ENCODE measurements at places on chromosomes 5 and 9.

- no peak for DNase-seq
These were observed 2.2 kb downstream of the RACK1 start for GRCh38 chr5:181241393-181241975.

DNA sequence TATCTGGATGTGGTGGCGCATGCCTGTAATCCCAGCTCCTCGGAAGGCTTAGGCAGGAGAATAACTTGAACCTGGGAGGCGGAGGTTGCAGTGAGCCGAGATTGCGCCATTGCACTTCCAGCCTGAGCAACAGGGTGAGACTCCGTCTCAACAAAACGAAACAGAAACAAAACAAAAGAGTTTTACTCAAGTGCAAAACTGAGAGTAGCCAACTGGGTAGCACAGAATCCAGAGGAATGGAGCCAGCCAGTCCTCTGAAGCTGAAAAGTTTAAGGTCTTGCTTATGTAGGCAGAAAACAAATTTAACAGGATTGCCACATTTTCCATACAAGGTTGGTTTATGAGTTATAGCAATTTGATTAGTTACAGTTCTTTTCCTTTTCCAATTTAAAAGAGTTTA lies 32.0 kb downstream of the SPIN1 start:
- no peak for DNase-seq

DNA sequence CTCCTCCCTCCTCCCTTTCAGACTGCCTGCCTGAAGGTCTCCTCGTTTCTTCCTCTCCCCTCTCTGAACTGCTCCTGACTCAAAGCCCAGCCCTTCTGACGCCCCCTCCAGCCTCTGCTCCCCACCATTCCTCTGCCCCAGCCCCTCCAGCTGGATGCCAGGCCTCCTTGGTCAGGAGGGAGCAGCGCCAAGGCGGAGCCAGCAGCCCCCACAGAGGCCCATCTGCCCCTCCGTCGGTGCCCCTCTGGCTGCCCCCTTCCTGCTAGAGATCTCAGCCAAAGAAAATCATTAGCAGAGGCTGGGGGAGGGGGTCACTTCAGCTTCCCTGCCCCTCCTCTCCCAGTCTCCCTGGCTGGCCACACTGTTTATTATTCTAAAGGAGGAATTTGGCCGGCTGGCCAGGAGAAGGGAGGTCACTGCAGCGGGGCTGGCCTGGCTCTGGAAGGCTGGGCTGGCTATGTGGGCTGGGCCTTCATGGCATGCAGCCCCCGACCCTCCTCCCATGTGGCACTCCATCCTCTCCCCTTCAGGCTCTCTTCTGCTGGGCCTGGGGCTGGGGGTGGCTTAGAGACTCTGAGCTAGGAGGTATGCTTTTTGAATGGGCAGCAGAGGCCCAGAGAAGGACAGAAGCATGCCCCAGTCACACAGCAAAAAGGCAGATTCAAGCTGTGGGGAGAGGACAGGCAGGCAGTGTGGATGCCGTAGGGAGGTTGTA lies 16.9 kb downstream of the PDGFRB start:
- DNase-seq: no peak

GRCh38 chr9:130138791-130139190 lies 33.4 kb upstream of the NCS1 start:
- DNase-seq: no peak

DNA sequence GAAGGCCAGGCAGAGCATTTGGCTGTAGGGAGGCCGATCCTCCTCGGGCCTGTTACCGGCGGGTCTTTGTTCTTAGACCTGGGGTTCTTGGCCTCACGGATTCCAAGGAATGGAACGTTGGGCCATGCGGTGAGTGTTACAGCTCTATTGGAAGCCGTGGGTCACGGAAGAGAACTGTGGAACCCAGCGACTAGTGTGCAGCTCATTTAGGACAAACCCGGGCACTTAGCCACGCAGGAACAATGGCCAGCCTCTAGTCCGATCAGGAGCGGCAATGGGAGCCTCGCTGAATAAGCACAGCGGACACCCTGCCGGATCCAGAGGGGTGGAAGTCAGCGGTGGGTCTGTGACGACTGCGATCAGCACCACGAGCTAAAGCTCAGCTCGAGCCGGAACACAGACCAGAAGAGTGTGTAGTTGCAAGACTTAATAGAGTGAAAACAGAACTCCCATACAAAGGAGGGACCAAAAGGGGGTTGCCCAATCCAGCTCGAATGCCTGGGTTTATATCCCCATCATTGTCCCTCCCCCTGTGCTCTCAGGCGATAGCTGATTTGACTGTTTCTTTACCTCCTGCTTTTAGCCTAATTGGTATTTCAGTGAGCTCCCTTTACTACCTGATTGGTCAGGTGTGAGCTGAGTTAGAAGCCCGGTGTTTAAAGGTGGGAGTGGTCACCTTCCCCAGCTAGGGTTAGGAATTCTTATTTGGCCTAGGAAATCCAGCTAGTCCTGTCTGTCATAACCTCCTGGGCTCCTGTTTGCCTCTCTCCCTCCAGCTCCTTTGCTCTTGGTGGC lies 53.7 kb upstream of the RPL26L1 start:
- DNase-seq: no peak

DNA sequence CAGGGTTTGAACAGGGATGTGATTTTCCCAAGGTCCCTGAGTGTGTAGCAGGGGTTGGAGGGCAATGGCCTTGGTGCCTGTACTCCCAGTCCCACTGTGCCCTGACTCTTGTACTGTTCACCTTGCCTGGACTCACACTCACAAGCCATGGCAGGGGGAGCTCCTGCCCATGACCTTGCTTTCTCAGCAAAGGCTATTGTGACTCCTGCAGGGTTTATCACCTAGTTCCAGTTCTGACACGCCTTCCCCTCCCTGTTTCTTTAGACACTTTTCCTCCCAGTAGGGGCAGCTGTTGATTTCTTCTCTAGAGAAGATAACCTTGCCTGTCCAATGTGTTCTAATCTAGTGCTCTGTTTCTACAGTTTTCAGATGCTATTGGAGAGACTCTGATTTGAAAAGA lies 139.5 kb downstream of the FSTL4 start:
- DNase-seq: no peak

DNA sequence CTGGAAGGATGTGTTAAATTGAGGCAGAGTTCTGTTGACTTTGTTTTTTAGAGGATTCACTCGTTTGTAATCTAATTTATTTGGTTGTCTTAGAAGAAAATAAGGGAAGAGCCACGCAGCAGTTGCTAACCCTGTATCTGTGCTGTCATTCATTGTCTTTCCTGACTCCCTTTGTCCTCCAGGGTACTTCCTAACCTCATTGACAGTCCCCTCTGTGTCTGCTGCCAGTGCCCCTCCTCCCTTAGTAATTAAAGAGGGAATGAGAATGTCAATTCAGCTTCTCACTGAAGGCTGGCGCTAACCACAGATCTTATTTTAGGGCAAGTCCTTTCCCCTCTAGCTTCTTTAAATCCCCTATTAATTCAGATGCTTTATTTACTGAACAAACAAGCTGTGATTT lies 84.0 kb downstream of the MAST4 start:
- DNase-seq: no peak

DNA sequence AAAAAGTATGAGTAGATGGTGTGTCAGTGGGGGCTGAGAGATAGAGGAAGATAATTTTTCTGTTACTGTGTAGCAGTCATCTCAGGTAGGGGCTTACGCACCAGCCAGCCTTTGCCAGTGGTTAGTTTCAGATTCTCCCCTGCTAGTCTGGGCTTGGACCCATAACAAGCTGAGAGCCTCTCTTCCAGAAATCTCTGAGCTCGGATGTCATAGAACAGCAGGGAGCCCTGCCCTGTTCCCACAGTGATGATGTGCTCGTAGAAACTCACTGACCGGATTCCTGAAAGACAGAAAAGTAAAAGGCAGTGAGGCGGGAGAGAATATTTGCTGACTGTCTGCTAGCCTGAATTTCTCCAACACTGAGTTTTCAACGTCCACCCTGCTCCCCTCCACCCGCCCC lies 37.2 kb downstream of the DCAF12 start:
- no peak for DNase-seq

DNA sequence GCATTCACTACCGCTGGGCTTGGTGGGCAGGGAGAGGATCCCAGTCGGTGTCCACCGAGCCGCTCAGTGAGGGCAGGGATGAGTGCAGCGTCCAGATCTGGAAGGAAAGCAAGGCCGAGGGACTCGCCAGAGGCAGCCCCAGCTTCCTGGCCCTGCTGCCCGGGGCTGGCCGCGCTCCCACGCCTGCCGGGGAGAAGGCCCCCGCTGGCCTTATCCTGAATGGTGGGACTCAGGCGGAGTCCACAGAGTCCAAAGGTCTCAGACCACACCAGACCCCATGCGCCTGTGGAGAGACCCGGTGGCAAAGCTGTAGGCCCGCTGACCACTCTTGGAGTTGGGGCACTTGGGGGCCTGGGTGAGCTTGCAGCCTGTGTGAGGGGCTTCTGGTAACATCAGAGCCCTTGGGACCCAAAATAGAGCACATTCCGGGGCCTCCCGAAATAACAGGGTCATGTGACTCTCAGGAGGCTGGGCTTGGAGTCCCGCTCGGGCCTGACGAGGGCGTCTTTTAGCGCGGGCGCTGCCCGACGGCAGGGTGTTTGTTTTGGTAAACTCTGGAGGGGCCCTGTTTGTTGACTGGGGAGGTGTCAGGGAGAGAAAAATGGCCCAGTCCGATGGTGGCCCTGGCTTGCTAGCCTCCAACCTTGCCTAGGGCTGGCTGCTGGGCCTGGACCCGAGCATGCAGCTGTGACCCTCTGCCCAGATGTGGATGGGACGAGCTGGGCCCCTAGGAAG lies 2.8 kb downstream of the RXRA start:
- DNase-seq: no peak

DNA sequence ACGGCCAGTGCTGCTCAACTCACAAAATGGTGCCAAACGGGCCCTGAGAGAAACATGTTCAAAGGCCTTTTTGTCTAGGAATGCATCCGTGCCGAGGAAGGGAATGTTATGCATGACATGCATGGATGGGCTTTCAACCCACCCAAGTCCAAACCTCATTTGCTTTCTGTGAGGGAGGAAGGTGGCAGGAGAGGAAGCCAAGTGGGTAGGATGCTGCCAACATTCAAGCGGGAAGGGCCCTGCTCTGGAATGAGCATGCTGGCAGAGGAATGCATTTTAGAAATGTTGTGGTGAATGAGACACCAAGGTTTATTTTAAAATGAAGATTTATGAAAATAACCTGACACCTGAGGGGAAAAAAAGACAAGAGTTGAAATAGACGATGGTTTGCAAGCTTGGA lies 479.1 kb downstream of the CCDC171 start:
- no peak for DNase-seq

- DNase-seq: no peak
These were observed 86.5 kb upstream of the TNFAIP8 start for GRCh38 chr5:119269061-119269944.

- DNase-seq: no peak
These were observed 1.2 kb downstream of the ZNF608 start for GRCh38 chr5:124745007-124745927.

- DNase-seq: no peak
These were observed 60.9 kb upstream of the TMED7 start for GRCh38 chr5:115686738-115687074.

- DNase-seq: no peak
These were observed 10.9 kb downstream of the CCDC127 start for GRCh38 chr5:206927-207536.
